Nucleus accumbens (tissue), 56 donors: ENCODE measurements at places on chromosomes 13 and 19.

DNA sequence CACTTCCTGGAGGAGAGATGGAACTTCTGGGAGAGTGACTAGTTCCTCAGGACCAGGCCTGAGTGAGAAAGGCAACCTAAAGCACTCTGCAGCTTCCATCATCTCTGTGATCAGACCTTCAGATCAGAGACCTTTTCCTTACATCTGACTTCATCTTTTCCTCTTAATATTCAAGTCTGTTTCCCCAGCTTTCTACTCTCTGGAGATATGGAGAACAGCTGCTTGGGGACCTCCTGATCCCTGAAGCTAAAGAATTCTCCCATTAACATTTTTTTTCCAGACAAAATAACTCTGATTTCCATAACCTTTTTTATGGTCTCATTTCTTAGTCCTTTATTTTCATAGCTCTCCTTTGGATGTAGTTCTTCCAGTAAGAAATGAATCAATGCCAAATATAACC is 133.4 kb upstream of the FNDC3A start:
- no peak for DNase-seq

- no peak for DNase-seq
These were observed 547 bp downstream of the ABCC4 start for GRCh38 chr13:95300625-95301182.

- DNase-seq = no peak
These were observed 6.1 kb upstream of the ANKLE1 start for GRCh38 chr19:17275441-17276175.

DNA sequence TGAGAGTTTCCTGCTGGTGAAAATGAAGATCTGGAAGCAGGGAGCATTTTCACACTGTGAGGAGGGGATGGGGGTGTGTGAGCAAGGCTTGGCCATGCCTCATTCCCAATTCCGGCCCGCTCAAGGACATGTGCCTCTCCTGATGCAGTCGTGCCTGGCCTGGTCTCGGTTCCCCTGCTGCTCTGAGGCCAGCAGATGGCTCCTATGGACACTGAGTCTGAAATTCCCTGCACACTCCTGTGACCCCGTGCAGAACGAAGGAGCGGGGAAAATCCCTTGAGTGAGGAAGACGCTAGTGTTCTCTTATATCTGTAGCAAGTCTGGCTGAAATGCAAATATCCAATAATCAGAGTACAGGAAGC is 363 bp upstream of the ZNF763 start:
- no peak for DNase-seq

DNA sequence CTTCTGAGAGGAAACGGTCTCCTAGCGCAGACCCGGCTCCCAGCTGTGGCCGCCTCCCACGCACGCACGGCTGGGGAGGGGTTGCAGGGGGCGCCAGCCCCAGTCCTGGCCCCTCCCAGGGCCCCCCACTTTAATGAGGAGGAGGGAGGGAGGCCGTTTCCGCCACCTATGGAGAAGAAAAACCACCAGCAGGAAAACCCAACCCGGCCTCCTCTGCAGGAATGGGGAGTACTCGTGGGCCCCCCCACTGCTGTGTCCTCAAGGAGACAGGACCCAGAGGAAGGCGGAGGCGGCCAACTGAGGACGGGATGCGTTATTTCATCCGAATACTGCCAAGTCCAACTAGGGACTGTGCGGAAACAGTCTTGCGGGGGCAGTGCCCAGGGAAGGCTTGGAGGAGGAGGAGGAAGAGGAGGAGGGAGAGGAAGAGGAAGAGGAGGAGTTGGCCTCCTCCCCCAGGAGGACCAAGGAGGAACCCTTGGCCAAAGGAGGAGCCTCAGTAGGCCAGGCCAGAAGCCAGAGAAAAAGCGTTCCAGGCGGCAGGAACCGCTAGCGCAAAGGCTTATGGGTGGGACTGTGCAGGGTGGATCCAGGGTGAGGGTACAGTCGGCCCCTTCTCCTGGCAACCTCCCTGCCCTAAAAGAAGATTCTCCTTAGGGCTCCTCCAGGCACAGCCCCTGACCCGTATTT is 3.9 kb upstream of the SSBP4 start:
- no peak for DNase-seq

DNA sequence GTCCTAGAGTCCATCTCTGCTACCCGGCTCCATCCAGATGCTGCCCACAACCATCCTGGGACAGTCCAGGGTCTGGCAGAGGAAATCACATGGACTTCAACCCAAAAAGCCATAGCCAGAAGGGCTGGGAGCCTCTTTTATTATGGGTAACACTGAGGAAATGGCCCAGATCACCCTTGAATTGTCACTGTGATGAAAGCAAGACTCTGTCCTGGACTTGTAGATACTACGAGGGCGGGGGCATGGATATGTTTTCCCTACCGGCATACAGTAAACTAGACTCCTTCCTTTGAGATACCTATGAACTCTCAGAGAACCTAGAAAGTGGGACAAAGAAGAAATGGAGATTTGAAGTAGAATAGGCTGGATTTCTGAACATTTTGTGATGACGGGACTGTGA is 110.3 kb downstream of the LACC1 start:
- no peak for DNase-seq

- DNase-seq = no peak
These were observed 244.8 kb upstream of the KLHL1 start for GRCh38 chr13:70353096-70353495.

DNA sequence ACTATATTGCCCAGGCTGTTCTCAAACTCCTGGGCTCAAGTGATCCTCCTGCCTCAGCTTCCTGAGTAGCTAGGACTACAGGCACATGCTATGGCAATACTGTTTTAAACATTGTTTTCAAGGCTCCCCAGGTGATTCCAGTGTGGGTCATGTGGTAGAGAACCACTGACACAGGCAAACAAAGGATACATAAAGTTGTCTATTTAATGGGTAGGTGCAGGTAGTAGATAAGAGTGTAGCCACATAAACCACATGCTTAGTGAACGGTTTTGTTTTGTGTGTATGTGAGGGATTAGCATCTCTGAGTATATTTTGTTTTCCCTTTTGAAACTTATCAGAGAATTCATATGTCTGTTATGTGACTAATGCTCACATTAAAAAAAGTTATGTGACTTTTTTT is 36.7 kb downstream of the USPL1 start:
- no peak for DNase-seq

DNA sequence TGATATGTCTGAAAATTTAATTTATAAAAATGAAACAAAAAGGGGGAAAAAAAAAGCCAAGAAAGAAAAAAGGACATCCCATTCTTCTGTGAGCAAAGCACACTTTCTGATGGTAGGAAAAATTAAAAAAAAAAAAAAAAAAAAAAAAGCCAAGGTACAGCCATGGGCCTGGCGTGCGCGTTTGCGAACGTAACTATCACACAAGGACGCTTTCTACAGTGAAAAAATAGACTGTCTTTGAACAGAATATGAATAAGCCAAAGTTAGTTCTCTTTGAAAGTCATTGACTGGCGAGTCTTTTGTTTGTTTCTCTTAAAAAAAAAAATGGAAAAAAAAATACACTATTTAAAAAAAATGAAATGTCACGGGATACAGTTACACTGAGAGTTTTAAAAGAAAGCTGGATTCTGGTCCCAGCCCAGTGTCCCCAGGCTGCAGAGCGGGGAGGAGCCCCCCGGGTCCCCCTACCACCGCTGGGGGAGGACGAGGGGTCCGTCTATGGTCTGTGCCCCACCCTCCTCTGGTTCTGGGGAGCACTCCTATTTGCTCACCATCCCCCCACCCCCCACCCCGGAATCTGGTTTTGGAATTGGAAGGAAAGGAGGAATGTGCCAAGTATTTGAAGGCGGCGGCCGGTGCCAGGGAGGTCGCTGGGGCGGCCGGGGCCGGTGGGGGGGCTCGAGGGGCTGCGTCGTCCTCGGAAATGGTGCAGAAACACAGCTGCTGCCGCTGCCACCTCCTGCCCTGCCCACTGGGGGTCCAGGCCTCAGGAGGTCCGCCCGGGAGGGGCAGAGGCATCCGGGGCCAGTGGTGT is 134.5 kb downstream of the PTPRS start:
- DNase-seq = no peak

DNA sequence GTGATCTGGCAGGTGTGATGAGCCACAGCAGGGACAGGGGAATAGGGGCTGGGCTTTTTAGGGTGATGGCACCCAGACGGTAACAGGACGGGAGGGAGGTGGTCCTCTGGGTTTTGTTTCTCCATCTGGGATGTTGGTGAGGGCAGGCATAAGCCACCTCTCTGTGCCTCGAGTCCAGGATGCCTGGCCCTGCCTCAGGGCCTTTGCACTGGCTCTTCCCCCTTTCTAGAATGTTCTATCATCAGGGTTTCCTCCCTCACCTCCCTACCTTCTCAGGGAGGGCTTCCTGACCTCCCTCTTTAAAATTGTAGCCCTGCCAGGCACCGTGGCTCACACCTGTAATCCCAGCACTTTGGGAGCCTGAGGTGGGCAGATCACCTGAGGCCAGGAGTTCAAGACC is 6.6 kb downstream of the CERS4 start:
- no peak for DNase-seq

- no peak for DNase-seq
These were observed 501.3 kb downstream of the EFNB2 start for GRCh38 chr13:106034201-106034600.

DNA sequence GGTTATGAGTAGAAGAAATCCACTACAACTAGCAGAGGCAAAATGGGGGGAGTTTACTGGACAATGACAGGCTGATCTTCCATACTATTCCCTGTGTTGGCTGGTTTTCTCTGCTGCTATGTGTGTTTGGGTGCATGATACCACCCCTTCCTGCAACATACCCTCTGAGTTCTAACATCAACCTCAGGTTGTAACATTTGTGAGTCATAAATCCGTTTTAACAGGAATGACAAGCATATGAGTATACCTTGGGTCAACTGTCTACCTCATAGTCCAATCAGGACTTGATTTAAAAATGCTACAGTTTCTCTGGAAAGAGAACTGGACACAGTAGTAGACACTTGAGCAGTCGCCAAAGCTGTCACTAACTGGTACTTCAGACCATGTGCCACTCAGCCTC is 422.9 kb downstream of the KCTD12 start:
- DNase-seq = no peak

GRCh38 chr19:5094768-5095567 is 126.1 kb downstream of the KDM4B start:
- DNase-seq = no peak

DNA sequence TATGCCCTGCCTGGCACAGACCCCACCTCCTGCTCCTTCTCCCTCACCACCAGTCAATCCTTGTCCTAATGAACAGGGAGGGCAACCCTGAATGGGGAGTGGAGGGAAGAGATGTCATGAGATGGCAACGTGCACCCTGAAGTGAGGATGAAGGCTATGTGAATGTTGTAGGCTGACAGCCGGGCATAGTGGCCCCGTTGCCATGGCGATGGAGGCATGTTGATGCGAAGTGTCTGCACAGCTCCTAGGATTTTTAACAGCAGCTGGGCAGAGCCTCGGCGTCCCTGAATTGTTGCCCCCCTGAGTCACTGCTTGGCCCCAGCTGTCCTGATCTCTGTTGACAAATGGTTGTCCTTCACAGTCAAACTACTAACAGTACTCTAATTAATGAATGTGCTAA is 4.8 kb upstream of the ALOX5AP start:
- DNase-seq = no peak

- DNase-seq = no peak
These were observed 39.1 kb downstream of the PEPD start for GRCh38 chr19:33482476-33482875.

GRCh38 chr13:51832471-51833152 is 12.4 kb downstream of the TMEM272 start:
- DNase-seq = no peak

GRCh38 chr13:29674532-29674931 is 79.0 kb upstream of the SLC7A1 start:
- no peak for DNase-seq

- DNase-seq = no peak
These were observed 40.3 kb upstream of the SGCG start for GRCh38 chr13:23140492-23140891.

DNA sequence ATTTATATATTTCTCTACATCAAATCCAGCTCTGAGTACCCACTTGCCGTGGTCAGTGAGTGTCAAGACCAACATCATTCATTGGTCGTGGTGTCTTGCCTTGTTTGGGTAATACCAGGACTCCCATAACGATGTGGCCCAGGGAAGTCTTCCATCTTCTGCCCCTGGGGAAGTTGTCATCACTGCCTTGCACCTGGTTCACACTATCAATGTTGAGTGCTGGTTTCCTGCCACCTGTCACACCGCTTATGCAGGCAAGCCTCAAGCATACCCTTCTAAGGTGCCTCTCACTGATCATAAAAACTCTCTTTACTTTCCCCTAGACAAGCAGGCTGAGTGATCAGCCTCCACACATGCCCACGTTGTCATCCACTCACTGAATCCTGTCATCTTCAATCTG is 382.4 kb downstream of the KCTD12 start:
- peak; percentile 1 for DNase-seq

GRCh38 chr13:109394311-109394988 is 391.9 kb downstream of the IRS2 start:
- no peak for DNase-seq

GRCh38 chr19:5079071-5079774 is 110.3 kb downstream of the KDM4B start:
- no peak for DNase-seq

DNA sequence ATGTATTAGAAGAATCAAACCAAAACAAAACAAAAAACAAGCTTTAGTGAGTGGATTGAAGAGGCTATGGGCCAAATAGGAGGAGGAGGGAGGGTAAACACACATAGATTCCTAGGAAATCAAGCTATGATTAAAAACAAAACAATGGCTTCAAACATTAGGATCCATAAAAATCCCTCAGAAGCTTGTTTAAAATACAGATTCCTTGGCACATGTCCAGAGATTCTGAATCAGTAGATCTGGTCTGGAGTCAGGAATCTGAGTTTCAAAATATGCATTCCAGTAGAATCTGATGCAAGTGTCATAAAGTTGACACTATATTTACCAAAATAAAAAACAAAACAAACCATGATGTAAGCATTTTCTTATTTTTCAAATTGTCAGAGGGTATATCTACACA is 692.8 kb upstream of the SGCG start:
- DNase-seq = no peak

GRCh38 chr19:42271861-42272534 is 2.9 kb downstream of the CIC start:
- no peak for DNase-seq

DNA sequence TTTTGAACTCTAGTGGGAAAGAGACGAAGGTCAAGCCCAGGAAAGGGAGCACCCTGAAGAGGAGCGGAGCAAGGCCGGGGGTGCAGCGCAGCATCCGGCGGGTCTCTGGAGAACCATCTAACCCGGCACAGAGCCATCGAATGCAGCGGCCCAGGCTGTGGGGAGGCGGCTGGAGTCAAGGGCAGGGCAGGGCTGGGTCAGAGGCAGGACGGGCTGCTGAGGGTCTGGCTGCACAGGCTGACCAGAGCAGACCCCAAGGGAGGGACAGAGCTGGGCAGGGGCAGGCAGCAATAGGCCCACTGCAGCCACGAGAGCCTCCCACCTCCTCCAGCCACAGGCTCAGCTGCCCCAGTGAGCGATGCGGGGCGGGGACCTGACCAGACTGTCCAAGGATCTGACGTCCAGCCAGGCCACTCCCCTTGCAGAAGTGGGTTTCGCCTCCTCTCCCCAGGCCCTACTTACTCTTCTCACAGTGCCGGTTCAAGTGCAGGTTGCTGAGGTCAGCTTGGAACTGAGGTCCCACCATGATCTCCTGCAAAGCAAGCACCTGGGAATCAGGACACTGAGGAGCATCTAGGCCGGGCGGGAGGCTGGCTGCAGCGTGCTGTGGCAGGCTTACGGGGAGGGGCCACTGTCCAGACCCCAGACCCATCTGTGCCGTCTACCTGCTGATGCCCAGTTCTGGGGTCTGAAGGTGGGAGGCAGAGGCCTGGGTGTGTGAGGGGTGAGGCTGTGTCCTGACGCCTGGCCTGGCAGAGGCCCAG is 19.2 kb downstream of the MIER2 start:
- DNase-seq = no peak
